ENCODE measurements at places on chromosomes 16 and 17.
A peak's percentile ranks its signal among the peaks of the same experiment; 100 is the strongest.

- DNase-seq, result no peak
Observed at GRCh38 chr17:65417406-65418221, 143.8 kb downstream of the AXIN2 start.

GRCh38 chr17:50527949-50528474, 4.5 kb upstream of the EPN3 start:
- DNase-seq, result no peak

DNA sequence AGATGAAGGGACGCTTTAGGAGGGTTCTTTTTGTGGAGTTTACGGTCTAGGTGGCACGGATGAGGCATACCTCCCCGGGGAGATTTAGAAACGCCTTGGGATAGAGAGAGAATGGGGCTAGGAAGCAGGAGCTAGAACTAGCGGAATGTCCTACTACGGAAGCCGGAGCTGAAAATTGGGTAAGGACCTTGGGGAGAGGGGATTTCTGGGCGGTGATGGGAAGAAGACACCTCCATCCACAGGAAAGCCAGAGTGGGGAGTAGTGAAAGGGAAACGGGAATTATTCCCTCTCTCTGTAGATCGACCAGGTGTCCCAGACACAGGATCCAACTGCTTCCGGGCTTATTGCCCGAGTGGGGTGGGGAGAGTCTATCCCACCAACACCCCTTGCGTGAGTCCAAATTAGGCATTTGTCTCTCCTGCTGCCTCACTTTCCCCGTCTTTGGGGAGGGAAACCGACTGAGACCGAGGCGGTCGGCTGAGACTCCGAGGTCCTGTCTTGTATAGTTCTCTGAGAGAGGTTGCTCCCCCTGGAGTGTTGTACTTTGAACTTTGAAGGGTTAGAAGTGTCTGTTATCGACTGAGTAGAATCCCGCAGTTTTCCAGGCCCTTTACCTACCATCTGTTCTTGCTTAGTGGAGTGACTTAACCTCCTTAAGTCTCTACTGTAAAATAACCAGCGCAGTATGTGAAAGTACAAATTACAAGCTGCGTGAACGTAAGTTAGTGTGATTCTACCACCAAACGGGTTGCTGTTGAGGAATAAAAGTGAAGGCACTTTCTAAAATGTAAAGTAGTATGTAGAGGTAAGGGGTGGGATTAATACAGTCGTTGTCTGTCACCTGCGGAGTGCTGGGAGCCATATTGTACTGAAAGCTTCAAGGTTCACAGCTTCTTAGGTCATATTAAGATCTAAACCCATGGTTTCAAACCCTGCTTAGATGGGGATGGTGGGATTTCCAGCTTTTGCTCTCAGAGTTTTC, 1.0 kb downstream of the RSPRY1 start:
- DNase-seq, result no peak

- DNase-seq, result no peak
Observed at GRCh38 chr17:10156948-10157607, 41.3 kb downstream of the GAS7 start.

- DNase-seq, result no peak
Observed at GRCh38 chr16:23223368-23223767, 40.8 kb downstream of the SCNN1G start.

GRCh38 chr16:67648764-67649407, 3.9 kb downstream of the CARMIL2 start:
- no peak for DNase-seq

DNA sequence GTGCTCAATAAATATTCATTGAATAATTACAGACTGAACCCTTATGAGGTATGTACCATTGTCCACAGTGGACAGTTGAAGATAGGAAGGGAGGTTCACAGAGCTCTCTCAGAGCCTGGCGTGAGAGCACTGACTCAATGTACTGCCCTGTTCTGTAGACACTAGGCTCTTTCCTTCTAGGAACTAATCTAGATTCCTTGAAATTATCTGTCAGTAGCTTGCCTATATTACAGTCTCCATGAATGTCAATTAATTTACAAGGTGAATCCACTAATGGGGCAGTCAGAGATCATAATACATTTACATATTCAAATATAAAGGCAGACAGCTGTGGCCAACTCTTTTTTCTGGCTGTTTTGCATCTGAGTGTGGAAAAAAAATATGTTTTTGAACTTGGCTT, 251.2 kb upstream of the SALL1 start:
- DNase-seq, result no peak

- DNase-seq, result no peak
Observed at GRCh38 chr17:60139438-60140285, 10.1 kb upstream of the CA4 start.

GRCh38 chr16:25996052-25996451, 304.3 kb downstream of the HS3ST4 start:
- no peak for DNase-seq

GRCh38 chr17:75683583-75683982, 16.4 kb downstream of the SAP30BP start:
- no peak for DNase-seq

DNA sequence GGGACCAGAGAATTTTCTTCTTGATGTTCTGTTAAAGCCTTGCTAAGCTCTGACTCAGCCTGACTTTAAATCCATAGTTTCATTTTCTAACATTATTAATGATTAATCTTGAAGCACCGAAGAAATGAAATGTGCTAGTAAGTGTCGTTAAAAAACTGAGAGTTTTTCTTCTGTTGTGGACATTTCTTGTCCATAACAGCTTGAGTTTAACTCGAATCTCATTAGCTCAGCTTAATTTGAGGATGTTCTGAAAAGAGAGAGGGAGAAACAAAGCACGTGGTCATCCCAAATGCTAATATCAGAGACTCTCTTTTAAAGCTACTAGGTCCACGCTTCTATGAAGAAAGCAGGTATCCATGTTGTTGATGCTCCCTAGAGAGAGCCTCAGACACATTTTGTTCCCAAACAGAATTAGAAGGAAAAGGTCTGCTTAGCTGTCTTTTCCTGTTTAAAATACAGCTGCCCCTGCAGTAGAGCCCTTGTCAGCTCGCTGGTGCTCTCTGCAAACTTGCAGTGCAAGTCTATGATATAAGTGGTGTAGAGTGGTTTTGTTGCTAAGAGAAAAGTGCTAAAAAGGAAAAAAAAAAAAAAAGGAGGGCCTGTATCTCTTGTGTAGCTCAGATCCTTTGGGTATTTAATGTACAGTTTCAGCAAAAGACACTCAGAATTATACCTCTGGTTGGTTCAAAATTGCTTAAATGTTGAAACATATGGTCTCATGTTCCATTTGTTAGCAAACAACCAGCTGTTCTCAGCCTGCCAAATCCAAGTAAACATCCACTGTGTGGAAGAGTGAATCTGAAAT, 191.1 kb upstream of the TBX2 start:
- peak; percentile 36 for DNase-seq

- no peak for DNase-seq
Observed at GRCh38 chr16:28013878-28014277, 49.6 kb downstream of the GSG1L start.

GRCh38 chr16:28834873-28835863, 11.0 kb downstream of the TUFM start:
- no peak for DNase-seq

GRCh38 chr16:53502331-53503269, at the start of gene AKTIP:
Gene AKTIP, minus strand, starts transcription at chr16:53503209. Its CDS starts 2,950 bp downstream, at chr16:53500259.
- DNase-seq, result no peak

GRCh38 chr16:74561626-74562025, 45.3 kb downstream of the GLG1 start:
- DNase-seq, result no peak

DNA sequence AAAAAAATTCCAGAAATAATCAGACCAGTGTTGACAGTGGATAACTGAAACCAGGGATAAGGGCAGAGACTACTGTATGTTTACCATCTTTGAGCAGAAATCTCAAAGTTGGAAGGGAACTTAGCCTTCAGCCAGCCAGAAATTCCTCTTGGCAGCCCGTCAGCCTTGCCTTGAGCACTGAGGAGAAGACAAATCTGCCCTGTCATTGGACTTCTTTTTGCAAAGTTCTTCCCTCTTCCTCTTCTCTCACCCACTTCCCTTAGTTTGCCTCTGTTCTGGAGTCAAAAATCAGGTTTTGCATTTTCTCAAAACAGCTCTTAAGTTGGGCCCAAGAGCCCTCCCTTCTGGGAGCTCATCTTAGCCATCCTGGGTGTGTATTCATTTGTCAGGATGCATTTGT, 6.2 kb downstream of the TUFM start:
- DNase-seq, result no peak

DNA sequence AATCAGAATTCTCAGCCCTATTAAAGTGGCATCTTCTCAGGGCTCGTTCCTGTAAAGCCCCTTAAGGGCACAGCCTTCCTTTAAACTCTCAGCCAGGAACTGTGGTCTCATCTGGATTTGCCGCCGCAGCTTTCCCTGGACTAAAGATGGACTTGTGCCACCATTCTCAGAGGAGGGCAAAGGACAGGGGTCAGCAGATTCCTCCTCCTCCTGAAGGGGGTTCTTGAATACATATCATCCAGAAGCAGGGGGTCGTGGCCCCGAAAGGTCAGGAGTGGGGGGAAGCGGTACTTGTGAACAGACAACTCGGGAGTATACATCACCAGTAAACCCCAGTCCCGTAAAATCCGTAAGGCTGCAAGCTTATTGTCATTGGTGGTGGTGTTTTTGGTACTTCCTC, 174.8 kb downstream of the RPTOR start:
- no peak for DNase-seq

GRCh38 chr16:70796301-70796700, 4.7 kb downstream of the VAC14 start:
- no peak for DNase-seq
